ENCODE measurements at places on chromosomes 5 and 9.

GRCh38 chr9:35732800-35733541, 505 bp downstream of the CREB3 start:
- no peak for DNase-seq

DNA sequence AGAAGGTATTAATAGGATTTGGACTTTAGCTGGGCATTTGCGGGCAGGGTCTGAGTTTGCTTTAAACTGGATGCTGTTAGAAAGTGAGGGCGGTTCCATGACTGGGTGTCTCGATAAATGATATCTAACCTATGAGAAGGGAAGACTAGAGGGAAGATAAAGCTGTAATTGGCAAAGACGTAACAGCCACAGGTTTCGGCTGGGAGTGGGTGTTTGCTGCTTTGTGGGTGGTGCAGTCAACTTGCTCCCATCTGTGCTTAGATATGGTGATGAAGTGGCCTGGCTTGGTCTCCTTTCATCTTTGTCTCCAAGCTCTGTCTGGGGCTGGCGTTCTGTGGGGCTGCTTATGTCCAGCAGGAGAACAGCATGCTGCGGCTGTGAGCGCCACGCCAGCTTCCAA, 23.3 kb downstream of the OR2V1 start:
- DNase-seq, result peak; percentile 32

- no peak for DNase-seq
Measured at GRCh38 chr5:172953776-172954675, 5.2 kb upstream of the RPL26L1 start.

DNA sequence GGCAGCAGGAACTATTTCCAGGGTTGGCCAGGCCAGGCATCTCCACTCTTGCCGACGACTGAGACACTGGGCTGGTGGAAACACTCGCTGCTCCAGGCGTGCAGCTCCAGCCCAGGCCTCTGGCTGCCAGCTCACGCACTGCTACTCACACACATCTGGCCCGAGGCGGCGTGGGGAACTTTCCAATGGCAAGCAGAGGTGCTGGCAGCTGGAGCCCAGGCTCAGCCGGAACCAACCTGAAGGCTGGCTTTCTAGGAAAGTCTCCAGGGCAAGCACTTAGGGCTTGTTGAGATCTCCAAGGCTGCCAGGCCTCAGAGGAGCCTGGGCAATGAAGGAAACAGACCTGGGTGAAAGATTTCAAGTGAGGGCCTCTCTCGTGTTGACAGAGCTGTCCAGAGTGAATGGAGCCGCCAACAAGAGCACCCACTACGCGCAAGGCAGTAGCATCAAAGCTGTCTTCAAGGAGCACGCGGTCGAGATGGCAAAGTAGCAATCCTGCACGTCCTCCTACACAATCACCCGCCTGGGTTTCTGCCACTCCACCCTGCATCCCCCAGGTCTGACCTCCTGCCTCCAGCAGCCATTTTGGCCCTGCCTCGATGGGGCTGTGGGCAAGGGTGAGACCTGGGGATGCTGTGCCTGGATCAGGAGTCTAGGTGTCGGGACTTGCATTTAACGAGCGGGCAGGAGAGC, 14.4 kb downstream of the SH3PXD2B start:
- peak; percentile 87 for DNase-seq

DNA sequence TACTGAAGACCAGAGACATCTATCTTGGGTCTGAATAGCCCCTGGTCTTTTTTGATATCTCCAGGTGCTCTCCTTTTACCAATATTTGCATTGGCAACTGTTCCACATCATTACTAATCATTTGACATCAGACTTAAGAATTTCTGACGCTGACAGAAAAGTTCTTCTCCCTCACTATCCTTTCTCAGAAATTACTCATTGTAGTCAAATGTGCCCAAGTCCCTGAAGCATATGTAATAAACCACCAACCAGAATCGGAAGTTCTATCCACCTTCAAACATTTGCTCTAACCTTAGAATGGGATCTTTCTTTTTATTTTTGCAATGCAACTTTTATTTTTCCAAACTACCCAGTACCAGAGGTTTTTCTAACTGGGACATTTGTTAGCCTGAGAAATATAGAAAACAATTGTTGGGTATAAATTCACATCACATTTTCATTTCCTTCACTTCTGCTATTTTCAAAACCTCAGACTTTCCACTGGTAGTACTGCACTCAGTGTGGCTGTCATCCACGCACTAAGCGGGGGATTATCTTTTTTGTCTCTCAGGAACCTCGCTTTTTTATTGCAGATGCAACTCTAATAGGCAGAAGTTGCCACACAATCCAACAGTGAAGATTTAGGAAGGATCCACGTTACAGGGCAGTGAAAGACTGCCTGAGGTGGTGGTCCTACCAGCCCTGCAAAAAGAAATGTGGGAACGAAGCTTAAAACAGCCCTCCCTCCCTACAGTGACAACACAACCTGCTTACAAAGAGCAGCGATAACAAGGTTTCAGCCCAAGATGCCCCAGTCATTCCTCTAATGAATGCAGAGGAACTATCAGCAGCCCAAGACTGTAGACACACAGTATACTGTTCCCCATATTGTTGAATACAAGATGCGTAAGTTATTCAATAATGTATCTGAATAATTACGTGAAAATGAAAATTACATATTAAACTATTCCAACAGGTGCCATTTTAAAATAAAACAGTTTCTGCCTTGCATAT, 201.2 kb downstream of the EBF1 start:
- no peak for DNase-seq

GRCh38 chr9:69054989-69055388, 19.4 kb downstream of the FXN start:
- DNase-seq, result no peak

DNA sequence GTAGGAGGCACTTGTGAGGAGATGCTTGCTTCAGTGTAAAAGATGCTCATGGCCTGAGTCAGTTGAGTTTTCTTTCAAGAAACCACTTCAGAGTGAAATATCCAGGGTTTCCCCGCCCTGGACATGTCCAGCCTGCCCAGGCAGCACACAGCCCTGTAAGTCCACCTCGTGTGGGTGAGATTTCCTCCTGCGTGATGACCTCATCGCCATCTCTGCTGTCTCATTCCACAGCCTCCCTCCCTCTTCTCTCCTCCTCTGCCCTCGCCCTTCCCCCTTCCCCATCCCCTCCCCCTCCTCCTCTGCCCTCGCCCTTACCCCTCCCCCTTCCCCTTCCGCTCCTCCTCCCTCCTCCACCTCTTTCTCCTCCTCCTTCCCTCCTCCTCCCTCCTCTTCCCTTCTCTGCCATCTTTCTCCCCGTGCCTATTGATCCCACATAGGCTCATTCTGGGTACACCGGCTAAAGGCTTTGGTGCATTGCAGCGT, 34.0 kb upstream of the NCS1 start:
- DNase-seq, result no peak

DNA sequence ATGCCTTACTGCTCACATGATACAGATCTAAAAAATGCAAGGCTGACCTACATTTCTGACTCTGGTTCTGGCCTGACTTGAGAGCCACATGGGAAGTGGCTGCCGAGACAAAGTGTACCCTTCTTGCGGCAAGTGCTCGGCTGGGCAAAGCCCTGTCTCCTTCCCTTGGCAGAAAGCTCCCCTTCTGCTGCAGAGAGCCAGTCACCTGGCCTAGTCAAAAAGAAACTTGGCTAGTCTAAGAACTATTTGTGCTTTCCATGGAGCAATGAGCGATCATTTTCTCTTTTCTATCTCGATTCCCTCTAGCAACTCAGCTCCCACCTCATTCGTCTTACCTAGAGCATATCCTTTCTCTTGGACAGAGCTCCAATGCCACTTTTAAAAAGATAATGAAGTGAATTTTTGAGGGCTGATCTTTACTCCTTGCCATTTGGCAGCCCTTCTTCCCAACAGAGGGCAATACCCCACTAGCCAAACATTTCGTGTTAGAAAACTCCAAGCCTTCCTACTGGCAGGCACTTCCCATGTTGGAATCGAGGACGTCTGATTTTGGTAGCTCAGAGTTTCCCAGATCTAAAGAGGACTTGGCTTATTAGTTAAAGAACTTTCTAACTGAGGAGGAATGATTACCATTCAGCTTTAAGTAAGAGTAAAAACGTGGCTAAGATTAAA, 108.1 kb upstream of the PRRC1 start:
- DNase-seq, result no peak

- DNase-seq, result peak; percentile 86
Measured at GRCh38 chr9:69173891-69174615, at the start of gene TJP2. TJP2 (plus strand) TSS chr9:69174277; CDS start chr9:69174373, 96 bp downstream.

DNA sequence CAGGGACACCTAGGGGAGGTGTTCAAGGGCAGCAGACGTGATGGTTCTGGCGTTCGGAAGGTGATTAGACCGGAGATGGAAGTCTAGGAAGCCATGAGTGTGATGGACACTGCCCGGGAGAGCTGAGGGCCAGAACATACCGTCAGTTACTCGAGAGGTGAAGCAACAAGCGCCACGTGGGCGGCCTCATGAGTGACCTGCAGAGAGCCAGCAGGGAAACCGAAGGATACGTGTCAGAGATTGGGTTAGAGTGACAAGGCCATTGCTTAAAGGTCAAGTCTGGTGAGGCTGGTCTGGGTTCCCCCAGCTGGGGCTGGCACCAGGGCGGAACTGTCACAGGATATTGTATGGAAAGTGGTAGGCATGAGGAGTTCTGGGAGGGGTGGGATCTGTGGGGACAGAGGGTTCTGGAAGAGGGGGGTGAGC, 60.0 kb downstream of the C9orf50 start:
- no peak for DNase-seq

DNA sequence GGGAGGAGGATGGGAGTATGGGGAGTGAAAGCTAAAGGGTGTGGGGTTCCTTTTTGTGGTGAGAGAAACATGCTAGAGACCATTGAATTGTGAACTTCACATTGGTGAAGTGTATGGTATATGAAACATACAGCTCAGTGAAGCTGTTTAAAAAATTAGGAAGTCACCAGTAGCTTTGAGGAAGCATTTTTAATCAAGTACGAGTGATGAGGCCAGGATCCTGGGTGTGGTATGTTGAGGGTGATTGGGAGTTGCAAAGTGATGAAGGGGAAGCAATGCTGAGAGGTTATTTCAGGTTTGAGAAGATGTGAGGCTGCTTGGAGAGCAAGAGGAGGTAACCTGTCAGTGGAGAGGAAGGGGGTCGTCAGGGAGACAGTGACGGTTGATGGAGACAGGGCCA, 22.7 kb upstream of the CLK4 start:
- DNase-seq, result no peak

GRCh38 chr5:153551537-153552079, 61.1 kb downstream of the GRIA1 start:
- no peak for DNase-seq

DNA sequence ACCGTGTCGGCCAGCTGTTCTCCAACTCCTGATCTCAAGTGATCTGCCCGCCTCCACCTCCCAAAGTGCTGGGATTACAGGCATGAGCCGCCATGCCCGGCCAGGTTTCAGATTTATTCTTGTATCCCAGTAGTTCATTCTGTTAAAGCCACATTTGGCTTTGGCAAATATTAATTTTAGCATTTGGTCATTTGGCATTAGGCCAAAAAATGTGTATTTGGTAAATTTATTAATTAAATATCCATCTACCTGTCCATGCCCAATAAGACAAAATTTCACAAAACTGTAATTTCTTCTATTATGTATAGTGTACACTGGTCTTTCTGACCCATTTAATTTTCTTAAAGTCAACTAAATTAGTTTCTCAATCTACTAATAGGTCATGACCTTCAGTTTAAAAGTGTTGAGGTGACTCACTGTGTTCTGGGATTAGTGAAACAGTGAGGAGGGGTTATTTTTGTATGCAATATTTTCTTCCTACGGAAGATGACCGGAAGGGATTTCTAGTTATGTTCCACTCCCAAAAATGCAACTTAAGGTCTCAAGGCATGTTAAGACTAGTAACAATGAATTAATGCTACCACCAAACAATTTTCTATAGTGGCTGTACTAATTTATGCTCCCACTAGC, 21.0 kb downstream of the OSTF1 start:
- DNase-seq, result no peak

DNA sequence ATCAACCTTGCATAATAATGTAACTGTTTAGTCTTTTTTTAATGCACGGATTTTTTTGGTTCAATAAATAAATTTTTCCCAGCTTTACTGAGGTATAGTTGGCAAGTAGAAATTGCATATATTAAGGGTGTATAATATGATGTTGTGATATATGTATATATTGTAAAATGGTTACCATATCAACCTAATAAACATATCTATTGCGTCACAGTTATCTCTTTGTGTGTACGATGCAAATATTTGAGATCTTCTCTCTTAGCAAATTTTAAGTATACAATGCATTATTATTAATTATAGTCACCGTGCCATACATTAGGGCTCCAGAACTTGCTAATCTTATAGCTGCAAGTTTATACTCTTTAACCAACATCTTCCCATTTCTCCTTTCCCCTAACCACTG, 57.2 kb upstream of the TMEM161B start:
- no peak for DNase-seq

DNA sequence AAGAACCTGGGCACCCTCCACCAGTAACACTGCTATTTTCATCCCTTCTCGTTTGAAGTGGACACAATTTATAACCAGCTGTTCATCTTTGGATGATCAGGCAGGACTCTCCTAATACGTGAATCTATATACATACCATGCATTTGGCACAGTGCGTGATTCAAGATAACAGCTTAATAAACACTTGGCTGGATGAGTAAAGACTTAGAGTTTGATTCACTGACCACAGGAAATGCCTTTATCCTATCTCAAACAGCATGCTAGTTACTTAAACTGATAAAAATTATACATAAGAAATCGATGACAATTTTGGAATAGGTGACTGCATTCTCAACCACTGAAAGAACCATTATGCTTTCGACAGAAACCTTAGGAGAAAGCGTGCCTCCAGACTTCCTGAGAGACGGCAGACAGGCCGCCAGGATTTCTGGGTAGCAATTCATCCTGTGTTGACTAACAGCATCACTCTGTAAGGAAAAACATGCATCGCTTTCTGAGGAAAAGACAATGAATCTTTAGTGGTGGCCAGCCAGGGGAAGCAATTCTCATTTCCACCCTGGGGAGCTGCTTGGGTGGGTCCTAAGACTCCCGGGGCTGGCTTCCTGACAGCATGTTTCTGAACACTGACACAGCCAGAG, 9.7 kb downstream of the MRPL36 start:
- peak; percentile 25 for DNase-seq

GRCh38 chr5:89374144-89374784, 491.3 kb upstream of the MEF2C start:
- no peak for DNase-seq

GRCh38 chr5:53929152-53929551, 368.7 kb downstream of the NDUFS4 start:
- DNase-seq, result no peak

DNA sequence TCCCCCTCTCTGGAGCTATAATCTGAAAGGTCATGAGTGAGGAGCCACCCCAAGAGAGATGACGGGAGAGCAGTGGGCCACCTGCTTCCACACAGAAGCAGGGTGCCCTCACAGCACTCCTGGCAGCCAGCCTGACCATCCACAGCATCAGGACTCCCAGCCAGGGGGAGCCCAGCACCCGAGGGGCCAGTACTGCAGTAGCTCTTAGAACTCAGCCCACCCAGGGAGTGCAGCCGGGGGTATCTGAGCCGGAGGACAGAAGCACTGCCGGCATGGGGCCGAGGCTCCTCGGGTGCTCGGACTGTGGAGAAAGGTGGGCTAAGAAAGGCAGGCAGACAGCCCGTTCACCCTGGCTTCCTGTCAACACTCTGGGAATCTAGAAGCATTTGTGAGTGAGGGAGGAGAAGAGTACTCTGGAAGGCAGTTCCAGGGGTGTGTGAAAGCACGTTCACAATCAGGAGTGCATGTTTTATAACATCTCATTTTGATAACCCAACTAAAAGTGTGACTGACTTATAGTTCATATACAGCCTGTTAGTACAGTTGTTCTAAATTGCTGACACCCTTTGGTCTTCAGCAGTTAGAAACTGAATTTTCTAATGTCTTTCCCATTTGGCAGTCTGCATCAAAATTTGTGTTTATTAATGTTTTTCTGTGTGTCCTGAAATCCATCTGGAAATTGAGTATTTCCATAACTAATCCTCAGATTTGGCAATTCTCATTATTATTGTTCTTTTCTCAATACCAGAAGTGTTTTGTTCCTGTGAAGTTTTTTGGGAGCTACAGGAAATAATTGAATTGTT, 25.9 kb upstream of the ASPN start:
- no peak for DNase-seq

Measured in suprapubic skin (tissue), 4 donors.